ENCODE measurements at places on chromosomes 12 and 14.

GRCh38 chr12:62466594-62467491 is at the start of gene MON2:
Gene MON2, plus strand, starts transcription at chr12:62466826. Its CDS starts 382 bp downstream, at chr12:62467208.
- H3K27me3 ChIP-seq: no peaks in the 10 kb centered on the region
- H3K4me3 ChIP-seq: peak within 1 kb of the TSS; percentile 96
- H3K36me3 ChIP-seq: peaks cover 2% of the 10 kb centered on the region

GRCh38 chr14:26839481-26839880 is 241.6 kb upstream of the NOVA1 start:
- H3K36me3 ChIP-seq: no peaks in the 10 kb centered on the region
- H3K27me3 ChIP-seq: no peaks in the 10 kb centered on the region
- no peak for DNase-seq
- no peak overlapping the region for H3K27ac ChIP-seq

DNA sequence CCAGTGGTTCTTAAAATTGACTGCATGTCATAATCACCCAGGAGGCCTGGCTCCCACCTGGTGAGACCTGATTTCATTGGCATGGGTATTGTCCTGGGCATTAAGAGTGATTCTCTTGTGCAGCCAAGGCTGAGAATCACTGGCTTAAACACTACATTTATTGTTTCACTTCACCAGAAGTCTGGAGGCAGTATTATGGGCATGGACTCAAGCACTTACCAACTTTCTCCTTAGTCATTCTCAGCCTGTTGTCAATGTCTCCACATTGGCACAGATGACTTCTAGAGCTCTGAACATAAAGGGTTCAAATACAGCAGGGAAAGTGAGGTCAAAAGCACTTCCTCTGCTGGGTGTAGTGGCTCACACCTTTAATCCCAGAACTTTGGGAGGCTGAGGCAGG is 25.6 kb upstream of the GCH1 start:
- no peaks in the 10 kb centered on the region for H3K36me3 ChIP-seq
- H3K27ac ChIP-seq: no peak overlapping the region
- no peak overlapping the region for H3K4me3 ChIP-seq
- no peak for DNase-seq
- no peaks in the 10 kb centered on the region for H3K4me1 ChIP-seq

- H3K36me3 ChIP-seq: peaks cover 3% of the 10 kb centered on the region
- peak overlapping the region; percentile 82 for H3K27ac ChIP-seq
- H3K4me3 ChIP-seq: peak overlapping the region; percentile 98
- DNase-seq: peak; percentile 72
Measured at GRCh38 chr14:97977651-97978261, 1180.6 kb downstream of the VRK1 start.

- H3K27ac ChIP-seq: no peak overlapping the region
- H3K4me3 ChIP-seq: no peak overlapping the region
- H3K27me3 ChIP-seq: peaks cover 4% of the 10 kb centered on the region
- no peaks in the 10 kb centered on the region for H3K36me3 ChIP-seq
- H3K4me1 ChIP-seq: no peaks in the 10 kb centered on the region
- no peak for DNase-seq
Measured at GRCh38 chr12:52508211-52508610, 12.0 kb downstream of the KRT5 start.

- H3K4me1 ChIP-seq: no peaks in the 10 kb centered on the region
- no peak for DNase-seq
- H3K27ac ChIP-seq: no peak overlapping the region
- H3K36me3 ChIP-seq: no peaks in the 10 kb centered on the region
- no peak overlapping the region for H3K4me3 ChIP-seq
Measured at GRCh38 chr14:105929327-105930081, 403.1 kb downstream of the TMEM121 start.

DNA sequence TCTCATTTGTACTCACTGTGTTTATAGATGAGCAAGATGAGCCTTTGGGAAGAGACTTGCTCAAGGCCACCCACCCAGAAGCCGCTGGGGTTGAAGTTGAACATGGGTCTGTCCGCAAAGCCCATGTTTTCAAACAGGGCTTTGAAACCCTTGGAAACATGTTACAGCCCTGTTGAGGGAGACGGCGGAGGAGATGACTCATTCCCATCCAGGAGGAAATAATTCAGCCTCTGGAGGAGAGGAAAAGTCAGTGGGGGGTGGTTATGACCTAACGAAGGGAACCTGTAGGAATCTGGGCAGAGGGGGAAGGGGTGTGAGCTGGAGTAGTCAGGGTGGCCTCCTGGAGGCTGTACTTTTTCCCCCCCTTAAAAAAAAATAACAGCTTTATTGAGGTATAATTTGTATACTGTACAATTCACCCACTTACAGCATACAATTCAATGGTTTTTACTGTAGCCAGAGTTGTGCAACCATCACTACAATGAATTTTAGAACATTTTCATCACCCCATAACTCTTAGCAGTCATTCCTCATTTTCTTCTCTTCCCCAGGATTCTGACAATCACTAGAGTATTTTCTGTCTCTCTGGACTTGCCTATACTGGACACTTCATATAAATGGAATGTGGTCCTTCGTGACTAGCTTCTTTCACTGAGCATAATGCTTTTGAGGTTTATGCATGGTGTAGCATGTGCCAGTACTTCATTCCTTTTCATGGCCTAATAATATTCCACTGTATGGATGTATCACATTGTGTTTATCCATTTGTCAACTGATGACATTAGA is 1.9 kb upstream of the RIN3 start:
- no peak overlapping the region for H3K4me3 ChIP-seq
- H3K27me3 ChIP-seq: peaks cover 3% of the 10 kb centered on the region
- H3K4me1 ChIP-seq: peaks cover 15% of the 10 kb centered on the region
- no peak for DNase-seq
- no peak overlapping the region for H3K27ac ChIP-seq

DNA sequence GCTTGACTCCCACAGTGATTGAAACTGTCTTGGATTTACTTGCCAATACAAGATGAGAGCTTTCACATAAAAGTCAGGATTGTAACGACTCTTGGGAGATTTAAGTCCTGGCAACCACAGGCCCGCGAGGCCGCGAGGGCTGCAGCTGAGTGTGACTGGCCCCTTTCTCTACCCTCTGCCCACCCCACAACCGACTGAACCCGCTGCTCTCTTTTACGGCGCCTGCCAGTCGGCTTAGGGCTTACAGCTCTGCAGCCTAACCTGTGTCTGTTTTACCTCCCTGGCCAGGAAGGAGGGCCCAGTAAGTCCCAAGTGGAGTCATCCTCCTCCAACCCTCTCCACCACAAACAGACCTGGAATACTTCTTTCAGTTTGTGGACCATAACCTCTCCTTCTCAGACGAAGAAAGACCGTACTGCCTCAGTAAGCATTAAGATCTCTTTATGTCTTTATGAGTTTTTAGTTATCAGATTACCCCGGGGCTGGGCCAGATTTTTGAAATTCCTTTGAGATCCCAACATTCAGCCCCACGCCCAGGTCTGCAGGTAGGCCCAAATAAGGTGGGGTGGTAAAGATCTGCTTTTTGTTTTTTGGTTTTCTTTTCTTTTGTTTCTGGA is 12.6 kb upstream of the TIGAR start:
- no peak overlapping the region for H3K27ac ChIP-seq
- H3K4me3 ChIP-seq: no peak overlapping the region
- peaks cover 63% of the 10 kb centered on the region for H3K36me3 ChIP-seq
- no peak for DNase-seq
- H3K4me1 ChIP-seq: no peaks in the 10 kb centered on the region
- no peaks in the 10 kb centered on the region for H3K27me3 ChIP-seq

DNA sequence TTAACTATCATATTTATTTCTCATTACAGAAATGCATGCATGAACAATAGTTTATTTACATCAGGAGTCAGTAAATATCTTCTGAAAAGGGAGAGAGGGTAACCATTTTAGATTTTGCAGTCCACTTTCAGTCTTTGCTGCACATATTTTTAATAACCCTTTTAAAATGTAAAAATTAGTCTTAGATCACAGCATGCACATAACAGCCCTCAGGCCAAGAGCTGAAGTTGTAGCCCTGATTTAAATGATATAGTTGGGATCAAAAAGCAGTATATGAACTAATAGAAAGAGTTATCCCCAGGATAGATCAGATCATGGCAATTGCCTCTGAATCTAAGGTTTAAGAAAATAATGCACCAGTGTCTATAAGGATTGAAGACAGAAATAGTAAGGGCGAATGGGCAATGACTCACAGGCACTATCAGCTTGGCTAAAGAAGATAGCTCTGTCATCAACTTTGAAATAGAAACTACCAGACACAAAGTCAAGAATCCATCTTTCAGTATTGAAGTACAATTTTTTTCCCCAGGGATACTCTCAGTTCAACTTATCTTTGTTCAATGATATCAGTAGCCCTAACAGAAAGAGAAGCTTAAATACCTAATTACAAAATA is 13.1 kb upstream of the CLEC7A start:
- no peak overlapping the region for H3K27ac ChIP-seq
- DNase-seq: no peak
- no peaks in the 10 kb centered on the region for H3K4me1 ChIP-seq
- no peak overlapping the region for H3K4me3 ChIP-seq
- peaks cover 7% of the 10 kb centered on the region for H3K27me3 ChIP-seq

GRCh38 chr12:29519585-29520182 is 22.2 kb upstream of the OVCH1 start:
- no peak overlapping the region for H3K4me3 ChIP-seq
- no peak overlapping the region for H3K27ac ChIP-seq
- no peaks in the 10 kb centered on the region for H3K4me1 ChIP-seq

GRCh38 chr12:4282103-4282891 is 8.7 kb downstream of the CCND2 start:
- peaks cover 91% of the 10 kb centered on the region for H3K4me1 ChIP-seq
- no peak overlapping the region for H3K4me3 ChIP-seq
- DNase-seq: no peak
- peak overlapping the region; percentile 27 for H3K27ac ChIP-seq

- DNase-seq: no peak
- H3K27ac ChIP-seq: no peak overlapping the region
- H3K36me3 ChIP-seq: peaks cover 22% of the 10 kb centered on the region
- no peak overlapping the region for H3K4me3 ChIP-seq
- H3K4me1 ChIP-seq: peaks cover 5% of the 10 kb centered on the region
Measured at GRCh38 chr12:104610513-104611235, 153.9 kb downstream of the CHST11 start.

DNA sequence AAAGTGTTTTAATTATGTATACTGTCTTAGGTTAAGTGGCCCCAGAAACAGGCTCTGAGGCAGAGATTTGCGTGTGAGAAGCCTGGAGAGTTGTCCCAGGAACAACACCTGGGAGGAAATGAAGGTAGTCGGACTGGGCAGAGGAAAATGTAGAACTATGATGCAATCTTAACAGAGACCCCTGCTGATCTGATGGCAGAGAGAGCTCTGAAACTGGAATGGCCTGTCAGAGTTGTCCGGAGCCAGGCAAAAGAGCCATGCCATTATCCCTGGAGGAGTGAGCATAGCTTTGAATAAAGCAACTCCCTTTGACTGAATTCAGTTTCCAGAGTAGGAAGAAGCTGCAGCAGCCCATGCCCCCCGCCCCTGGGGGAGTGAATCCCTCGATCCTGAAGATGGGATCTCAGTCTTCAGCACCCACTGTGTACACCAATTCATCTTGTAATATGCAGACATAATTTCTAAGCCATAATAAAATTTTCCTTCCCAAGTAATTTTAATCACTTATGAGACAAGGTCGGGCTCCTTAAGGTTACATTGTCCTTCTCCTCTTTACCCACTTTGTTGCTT is 264.8 kb downstream of the PDZRN4 start:
- H3K4me1 ChIP-seq: no peaks in the 10 kb centered on the region
- no peaks in the 10 kb centered on the region for H3K27me3 ChIP-seq
- no peak for DNase-seq
- no peak overlapping the region for H3K4me3 ChIP-seq
- H3K36me3 ChIP-seq: no peaks in the 10 kb centered on the region
- no peak overlapping the region for H3K27ac ChIP-seq

DNA sequence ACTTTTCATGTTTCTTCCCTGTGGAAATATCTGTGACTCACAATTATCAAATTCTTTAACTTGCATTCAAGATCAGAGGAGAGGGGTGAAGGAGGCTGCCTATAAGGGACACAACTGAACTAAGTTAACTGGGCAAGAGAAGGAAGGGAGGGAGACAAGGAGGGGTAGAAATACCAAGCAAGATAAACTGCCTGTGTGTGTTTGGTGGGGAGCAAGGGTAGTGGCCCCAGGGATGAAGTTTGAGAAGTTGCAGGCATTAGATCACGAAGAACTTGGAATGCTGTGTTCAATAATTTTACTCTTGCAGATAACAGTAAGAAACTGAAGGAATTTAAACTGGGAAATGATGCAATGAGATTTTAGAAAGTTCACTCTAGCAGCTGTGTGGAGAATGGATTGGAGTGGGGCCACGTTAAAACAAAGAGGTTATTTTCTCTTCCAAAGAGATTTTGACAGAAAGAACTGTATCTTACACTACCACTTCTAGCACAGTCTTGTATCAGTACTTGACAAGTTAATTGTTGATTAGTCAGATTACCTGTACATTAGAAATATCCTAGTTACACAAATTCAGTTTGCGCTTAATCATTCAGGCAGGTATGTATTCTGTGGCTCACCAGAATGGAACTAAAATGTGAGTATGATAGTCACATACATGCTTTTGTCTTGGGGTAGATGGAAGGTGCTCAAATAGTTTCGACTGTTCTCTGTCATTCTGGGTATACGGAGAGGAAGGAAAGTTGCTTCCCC is 7.4 kb downstream of the PKP2 start:
- H3K4me1 ChIP-seq: no peaks in the 10 kb centered on the region
- no peak for DNase-seq
- H3K4me3 ChIP-seq: no peak overlapping the region
- H3K27ac ChIP-seq: no peak overlapping the region
- no peaks in the 10 kb centered on the region for H3K36me3 ChIP-seq

DNA sequence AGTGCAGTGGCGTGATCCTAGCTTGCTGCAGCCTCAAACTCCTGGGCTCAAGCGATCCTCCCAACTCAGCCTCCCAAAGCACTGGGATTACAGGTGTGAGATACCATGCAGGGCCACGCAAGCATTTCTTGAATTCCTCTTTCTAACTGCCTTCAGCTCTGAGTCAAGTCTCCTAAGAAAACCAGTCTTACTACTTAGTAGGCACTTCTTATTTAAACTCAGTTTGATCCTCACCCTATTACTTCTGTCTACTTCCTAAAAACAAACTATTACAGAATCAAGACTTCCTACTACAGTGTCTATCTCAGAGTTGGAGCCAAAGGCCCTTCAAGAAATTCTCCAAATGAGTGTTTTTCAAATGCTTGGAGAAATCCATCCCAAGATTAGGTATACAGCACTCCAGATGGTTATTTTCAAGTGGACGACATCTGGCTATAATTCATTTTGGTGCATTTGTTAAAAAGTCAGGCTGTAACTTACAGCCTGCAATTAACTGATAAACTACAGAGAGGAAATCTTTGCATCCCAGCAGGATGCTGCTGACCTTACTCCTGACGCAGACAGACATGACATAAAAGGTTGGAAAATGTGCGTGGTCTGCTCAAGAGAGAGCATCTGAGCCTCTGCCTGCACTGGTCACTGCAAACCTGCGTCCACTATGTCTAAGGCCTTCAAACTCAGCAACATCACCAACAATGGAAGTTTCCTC is 34.7 kb downstream of the SSH1 start:
- DNase-seq: no peak
- H3K4me1 ChIP-seq: no peaks in the 10 kb centered on the region
- H3K36me3 ChIP-seq: peaks cover 28% of the 10 kb centered on the region
- no peak overlapping the region for H3K27ac ChIP-seq

DNA sequence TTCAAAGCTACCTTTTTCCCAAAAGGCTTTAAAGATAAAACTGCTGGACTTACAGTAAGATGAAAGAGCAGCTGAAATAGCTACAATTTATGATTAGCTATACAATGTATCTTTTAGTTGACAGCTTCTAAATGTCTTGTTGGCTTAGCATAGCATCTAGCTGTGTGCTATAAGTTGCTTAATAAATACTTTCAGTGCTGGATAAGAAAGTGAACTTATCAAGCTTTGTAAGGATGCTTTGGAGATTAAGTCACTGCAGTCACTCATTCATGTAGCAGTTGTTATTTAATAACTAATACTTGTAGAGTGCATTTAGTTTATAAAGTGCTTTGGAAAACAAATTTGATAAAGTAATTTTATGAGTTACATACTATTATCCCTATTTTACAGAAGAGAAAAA is 14.6 kb downstream of the CFAP54 start:
- H3K27me3 ChIP-seq: no peaks in the 10 kb centered on the region
- no peaks in the 10 kb centered on the region for H3K36me3 ChIP-seq
- H3K27ac ChIP-seq: no peak overlapping the region
